ENCODE measurements at places on chromosomes 4 and X. TPM values are rescaled to one million over a fixed set of nuclear protein-coding genes. Genes with fewer than 3 reads are reported as not detected.

Gene PCDH19
- total RNA-seq = not detected

Gene SSX3
- total RNA-seq = not detected

Gene GLRA2
- total RNA-seq = not detected

Gene GPR78
- total RNA-seq = not detected

Gene FREM3
- not detected for total RNA-seq

Gene HELT
- not detected for total RNA-seq

Gene FGFBP2
- 0.59 TPM for total RNA-seq

Gene UGT2B11
- total RNA-seq = not detected

Gene MAGED4B
- 18.2 TPM for total RNA-seq

Gene SRPX2
- total RNA-seq = not detected

GRCh38 chr4:129113919-129114318 is 18.0 kb downstream of the C4orf33 start:
- DNase-seq = no peak

- DNase-seq = peak; percentile 72
Observed at GRCh38 chrX:69538321-69538876, 34.3 kb downstream of the NALF2 start.

GRCh38 chr4:168813890-168814289 is 196.2 kb downstream of the CBR4 start:
- no peak for DNase-seq

- DNase-seq = no peak
Observed at GRCh38 chr4:88860586-88860985, 163.0 kb upstream of the NAP1L5 start.

DNA sequence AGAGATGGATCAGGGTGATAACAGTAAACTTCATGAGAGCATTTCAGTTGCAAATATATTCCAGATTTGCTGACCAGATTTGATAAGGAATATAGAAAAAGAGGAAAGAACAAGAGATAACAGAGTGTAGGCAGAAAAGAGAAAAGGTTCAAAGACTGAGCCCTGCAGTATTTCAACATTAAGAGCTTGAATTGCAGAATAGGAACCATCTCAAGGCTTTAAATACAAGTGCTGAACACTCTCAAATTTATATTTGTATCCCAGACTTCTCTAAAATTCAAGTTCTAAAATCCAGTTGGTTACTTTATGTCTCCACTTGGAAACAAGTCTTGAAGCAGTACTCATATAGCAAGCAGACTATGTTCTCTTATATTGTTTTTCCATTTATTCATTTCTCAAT is 9.7 kb upstream of the MYOZ2 start:
- no peak for DNase-seq

- peak; percentile 56 for DNase-seq
Observed at GRCh38 chrX:10615931-10616774, 4.2 kb downstream of the MID1 start.

DNA sequence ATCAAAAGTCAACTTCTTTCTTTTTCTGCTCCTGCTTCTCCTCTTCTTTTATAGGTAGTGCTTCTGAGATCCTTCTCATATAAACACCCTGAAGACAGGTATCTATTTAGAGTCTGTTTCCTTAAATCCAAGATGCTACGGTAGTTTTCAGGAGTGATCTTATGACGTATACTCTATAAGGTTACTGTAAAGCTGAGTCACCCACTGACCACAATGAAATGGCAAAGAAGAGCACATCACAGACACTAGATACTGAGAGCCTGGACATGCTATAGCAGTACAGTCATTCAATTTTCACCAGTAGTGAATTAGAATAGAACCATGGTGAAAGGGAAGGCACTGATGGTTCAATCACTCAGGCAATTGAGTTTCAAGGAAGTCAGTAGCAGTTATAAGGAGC is 412.5 kb downstream of the ADAM29 start:
- no peak for DNase-seq

DNA sequence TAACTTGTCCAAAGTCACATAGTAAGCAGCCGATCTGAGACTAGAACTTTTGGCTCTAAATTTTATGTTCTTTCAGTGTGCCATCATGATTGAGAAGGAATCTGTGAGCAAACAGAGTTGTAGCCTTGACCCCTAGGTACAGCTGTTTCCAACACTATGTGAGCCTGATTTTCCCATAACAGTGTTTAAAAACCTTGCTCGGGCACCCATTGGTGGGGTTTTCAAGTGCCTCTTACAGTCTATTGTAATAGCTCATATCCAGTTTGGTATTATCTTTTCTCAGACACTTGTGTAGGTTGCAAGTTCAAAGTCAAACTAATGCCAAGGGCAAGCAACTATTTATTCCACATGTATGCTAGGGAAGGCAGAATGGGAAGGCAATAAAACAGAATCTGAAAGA is 467.9 kb downstream of the INPP4B start:
- DNase-seq = no peak

GRCh38 chr4:5812506-5813229 is 80.2 kb downstream of the CRMP1 start:
- peak; percentile 58 for DNase-seq

GRCh38 chr4:19739101-19739651 is 512.5 kb upstream of the SLIT2 start:
- no peak for DNase-seq

- no peak for DNase-seq
Observed at GRCh38 chr4:67922697-67923096, 38.9 kb upstream of the TMPRSS11D start.

DNA sequence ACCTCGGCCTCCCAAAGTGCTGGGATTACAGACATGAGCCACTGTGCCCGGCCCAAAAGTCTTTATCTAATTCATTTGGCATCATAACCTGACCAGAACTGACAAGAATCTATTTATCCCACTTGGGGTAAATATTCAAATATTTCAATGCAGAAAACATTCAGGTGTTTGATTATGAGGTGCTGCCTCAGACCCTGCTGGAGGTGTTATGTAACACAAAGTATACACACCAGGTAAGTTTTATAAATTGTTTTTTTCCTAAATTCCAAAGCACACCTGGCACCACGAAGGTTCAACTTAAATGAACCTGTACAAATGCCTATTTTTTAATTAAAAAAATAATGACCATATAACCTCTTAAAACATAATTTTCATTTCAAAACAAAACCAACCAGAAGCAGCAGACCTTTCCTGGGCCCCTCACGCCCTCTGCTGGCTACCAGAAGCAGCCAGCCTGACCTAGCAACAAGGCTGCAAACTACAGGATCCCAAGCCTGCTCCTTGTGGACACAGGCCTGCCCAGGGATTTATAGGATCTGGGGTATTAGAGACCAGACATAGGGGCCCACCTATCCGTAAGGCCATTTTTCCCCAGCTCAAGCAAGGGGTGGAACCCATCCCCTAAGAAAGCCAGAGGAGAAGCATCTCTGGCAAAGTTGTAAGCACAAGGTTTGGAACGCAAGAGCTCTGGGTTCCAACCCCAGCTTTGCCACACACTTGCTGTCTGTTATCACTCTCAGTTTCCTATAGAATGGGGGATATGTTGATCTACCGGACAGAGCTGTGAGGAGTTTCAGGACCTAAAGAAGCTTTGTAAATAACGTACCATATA is 11.7 kb downstream of the OTUD5 start:
- DNase-seq = peak; percentile 65

DNA sequence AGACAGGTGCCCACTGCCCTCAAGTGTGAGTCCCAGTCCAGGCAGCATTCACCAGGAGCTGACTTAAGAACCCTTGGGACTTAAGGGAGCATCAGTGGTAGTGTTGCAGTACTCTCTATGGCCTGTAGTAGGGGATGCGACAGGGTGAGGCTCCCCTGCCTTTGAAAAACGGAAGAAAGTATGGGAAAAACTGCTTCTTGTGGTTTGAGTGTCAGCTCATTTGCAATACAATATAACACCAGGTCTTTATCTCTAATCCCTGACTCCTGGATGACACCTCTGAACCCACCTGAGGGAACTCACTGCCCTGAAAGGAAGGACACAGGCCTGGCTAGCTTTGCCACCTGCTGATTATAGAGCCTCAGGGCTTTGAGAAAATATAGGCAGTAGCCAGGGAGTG is 176.0 kb downstream of the SMARCA1 start:
- no peak for DNase-seq

DNA sequence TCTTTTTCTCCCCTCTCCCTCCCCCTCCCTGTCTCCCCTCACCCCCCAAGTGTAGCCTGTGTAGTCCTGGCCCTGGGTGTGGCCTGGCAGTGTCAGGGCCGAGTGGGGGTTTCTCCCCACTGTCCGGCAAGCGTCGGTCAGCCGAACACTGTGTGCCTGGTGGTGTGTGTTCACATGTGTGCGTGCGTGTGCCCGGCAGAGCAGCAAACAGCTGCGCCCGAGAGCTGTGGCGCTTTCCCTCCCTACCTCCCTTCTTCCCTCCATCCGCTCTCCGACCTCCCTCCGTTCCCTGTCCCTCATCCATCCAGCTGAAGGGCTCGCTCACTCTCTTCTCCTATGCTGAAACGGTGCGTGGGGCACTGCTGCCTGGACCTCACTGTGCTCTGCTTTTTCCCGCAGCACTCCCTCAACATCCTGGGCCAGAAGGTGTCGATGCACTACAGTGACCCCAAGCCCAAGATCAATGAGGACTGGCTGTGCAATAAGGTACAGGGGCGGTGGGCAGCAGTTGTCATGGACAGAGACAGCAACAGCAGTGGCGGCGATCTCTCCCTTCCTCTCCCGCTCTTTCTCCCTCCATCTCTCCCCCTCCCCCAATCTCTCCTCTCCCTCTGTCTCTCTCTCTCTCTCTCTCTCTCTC is 17.4 kb upstream of the UBA1 start:
- no peak for DNase-seq

DNA sequence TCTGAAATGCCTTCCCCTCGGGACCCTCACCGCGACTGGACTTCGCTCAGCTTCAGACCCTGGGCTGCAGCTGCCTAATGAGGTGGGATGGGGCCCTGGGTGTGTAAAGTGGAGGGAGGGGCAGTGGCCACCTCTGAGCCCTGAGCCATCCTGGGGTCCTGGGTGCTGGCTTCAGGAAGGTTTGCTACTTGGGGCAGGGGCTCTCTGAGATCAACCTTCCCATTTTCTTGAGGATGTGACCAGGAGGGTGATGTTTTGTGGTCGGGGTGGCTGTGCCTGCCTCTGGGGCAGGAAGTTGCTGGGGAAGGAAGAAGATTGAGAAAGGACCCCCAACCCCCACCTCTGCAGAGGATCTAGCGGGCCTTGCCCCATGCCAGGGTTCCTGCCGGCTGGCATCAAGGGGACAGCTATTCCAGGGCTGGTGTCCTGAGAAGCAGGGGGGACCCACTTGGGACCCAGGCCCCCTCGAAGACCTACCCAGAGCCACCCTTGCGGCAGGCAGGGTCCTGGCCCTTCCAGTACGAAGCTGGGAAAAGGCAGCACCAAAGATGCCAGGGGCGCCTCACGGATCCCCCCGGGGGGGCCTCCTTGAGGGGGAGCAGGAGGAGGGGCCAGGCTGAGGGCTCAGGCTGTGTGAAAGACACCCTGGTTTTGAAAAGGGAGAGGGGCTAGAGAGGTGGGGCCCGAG is 6.5 kb downstream of the SH3BP2 start:
- DNase-seq = no peak

DNA sequence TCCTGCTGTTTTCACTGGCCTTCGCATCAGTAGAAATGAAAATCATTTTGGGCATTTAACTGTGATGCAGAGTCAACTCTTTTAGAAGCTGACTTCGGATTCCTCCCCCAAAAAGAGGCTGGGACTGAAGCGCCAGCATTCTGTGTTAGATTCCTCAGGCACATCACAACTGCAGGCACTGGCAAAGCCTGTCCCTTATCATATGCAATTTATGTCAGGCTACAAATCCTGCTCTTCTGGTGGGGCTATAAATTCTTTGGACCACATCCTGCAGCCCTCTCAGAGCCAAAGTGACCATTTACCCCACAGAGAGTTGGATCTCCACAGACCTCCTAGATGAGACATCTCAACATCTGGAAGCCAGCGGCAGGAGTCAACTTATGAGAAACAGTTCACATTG is 138.4 kb downstream of the CBR4 start:
- no peak for DNase-seq

- no peak for DNase-seq
Observed at GRCh38 chr4:74097116-74097515, 1.9 kb downstream of the CXCL2 start.

DNA sequence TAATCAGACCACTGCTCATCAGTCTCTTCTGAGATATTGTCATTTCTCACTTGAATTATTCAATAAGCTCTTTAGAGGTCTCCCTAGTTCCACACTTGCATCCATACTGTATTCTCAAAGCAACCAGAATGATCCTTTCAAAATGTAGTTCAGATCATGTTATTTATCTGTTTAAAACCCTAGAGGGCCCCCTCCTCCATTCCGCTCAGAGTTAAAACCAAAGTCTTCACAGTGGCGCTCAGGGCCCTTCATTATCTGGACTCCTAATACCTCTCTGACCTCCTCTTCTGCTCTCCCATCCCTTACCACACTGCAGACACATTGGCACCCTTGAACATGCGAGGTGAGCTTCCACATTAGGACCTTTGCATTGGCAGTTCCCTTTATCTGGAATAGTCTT is 32.7 kb upstream of the HPGDS start:
- no peak for DNase-seq

- no peak for DNase-seq
Observed at GRCh38 chr4:107643021-107643420, 77.0 kb downstream of the PAPSS1 start.

GRCh38 chr4:168486912-168487281 is 6.6 kb upstream of the DDX60L start:
- no peak for DNase-seq

GRCh38 chr4:5708449-5709206 is at the start of gene EVC2:
EVC2 (minus strand) TSS chr4:5708559; CDS start chr4:5708513, 46 bp downstream.
- DNase-seq = no peak

GRCh38 chr4:109327641-109328040 is 25.2 kb upstream of the COL25A1 start:
- no peak for DNase-seq

GRCh38 chrX:46860557-46860956 is 23.7 kb downstream of the RP2 start:
- DNase-seq = no peak

GRCh38 chrX:30468471-30468870 is 109.1 kb downstream of the TASL start:
- no peak for DNase-seq

- no peak for DNase-seq
Observed at GRCh38 chrX:111322231-111322855, 52.1 kb upstream of the CAPN6 start.

DNA sequence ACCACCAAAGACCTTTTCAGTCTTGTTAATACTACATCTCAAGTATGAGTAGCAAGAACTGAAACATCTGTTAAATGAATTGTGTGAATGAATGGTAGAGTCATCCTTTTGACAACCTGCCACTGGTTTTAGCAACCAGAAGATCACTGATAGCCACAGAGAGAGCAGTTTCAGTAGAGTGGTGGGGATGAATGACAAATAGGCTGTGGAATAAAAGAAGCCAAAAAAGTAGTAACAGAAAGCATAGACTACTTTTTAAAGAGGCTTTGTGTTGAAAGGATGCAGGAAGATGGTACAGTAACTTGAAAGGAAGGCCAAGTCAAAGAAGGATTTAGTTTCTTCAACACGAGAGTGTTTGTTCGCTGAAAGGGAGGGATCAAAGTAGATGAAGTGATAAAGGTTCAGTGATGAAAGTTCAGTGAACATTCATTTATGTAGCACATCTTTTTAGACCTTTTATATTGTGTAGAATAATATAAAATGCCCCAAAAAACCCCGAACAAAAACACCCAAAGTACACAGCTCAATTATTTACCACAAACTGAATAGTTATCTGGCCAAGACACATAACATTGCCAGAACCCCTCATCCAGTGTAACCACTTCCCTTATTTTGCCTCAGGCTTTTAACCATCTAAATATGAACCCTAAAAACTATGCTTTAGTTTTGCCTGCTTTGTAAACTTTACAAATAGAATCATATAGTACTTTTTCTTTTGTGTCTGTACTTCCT is 40.1 kb upstream of the EIF1AX start:
- no peak for DNase-seq

Data from B cell (primary cell).